ENCODE measurements at places on chromosomes 12 and 14.

- DNase-seq, result peak; percentile 26
Observed at GRCh38 chr12:52082988-52083637, 3.6 kb downstream of the SMIM41 start.

DNA sequence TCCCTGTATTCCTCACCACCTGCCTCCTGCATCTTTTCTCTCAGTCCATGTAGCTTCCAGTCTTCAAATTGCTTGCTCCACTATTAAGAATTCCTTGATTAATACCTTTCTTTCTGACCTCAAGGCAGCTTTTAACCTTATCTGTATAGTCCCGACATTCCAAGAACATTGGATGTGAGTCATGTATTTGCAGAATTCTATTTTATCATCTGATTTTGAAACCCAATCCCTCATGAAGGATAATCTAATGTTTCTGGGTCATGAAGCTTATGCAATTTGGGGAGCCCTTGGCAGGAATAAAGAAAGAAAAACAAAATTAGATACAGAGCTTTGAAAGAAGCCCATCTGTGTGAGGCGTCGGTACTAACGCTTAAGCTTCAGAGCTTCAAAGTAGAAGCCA, 63.4 kb upstream of the CCND2 start:
- no peak for DNase-seq

DNA sequence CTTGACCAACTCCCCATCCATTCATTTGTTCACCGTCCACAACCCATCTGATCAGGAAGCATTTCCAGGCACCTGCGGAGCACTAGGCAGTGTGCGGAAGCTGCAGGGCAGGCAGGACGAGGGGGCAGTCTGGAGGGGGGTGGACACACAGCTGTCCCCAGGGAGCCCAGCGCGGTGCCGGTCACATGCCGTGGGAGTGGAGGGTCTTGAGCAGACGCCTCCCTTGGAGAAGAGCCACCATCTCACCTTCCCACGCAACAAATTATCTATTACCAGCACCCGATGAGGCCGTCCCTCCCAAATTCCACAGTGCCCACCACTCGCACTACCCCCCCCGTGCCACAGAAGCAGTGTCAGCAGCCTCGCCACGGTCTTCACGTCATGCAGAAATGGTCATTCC, 10.8 kb downstream of the DLK1 start:
- DNase-seq, result no peak

DNA sequence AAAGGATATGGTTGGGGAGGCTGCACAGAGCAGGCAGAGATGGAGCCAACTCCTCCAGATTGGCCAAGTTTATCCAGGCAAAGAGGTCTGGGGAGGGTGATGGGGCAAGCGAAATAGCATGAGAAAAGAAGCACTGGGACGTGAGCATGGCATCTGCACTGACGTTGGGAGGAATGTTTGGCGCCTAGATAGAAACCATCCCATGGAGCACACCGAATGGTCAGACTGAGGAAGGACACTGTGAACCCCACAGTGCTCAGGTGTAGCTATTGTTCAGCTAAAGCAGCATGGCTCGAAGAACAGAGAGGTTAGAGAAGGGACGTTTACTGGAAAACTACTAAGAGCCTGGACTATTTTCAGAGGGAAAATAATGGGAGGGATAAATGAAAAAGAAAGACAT, 387.1 kb downstream of the EMP1 start:
- DNase-seq, result no peak

GRCh38 chr14:45587142-45587541, 334.1 kb upstream of the MIS18BP1 start:
- no peak for DNase-seq

GRCh38 chr14:76647697-76648298, 113.5 kb upstream of the VASH1 start:
- DNase-seq, result peak; percentile 3

- no peak for DNase-seq
Observed at GRCh38 chr12:127619869-127620734, 646.9 kb upstream of the TMEM132C start.

DNA sequence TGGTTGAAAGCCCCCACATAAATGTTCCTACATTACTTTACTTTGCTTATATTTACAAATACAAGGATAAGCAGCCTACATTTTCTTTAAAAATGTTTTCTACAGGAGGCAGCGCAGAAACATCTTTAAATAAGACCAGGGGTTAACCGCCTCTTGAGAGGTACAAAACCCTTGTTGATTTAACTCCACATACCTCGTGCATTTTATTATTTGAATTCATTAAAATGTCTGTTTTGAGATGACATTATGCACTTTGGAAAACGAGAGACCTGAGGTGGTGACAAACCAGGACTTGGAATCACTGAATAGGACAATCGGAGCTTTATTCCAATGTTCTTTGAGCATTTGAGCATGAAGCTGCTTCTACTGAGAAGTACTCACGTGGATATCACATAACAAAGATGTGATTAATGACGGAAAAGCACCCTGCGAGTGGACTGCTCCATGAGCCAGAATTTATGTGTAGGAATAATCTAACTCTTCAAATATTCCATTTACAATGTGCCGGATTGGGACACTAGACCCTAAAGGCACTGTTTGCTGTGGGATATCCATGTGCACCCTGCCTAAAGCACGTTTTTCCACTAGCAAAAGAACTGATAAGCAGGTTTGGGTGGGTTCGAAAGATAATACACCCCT, 746 bp upstream of the DUSP16 start:
- DNase-seq, result no peak

GRCh38 chr12:123075087-123075645, 75.7 kb downstream of the PITPNM2 start:
- no peak for DNase-seq

- no peak for DNase-seq
Observed at GRCh38 chr14:68393259-68393658, 399.6 kb downstream of the ZFP36L1 start.

DNA sequence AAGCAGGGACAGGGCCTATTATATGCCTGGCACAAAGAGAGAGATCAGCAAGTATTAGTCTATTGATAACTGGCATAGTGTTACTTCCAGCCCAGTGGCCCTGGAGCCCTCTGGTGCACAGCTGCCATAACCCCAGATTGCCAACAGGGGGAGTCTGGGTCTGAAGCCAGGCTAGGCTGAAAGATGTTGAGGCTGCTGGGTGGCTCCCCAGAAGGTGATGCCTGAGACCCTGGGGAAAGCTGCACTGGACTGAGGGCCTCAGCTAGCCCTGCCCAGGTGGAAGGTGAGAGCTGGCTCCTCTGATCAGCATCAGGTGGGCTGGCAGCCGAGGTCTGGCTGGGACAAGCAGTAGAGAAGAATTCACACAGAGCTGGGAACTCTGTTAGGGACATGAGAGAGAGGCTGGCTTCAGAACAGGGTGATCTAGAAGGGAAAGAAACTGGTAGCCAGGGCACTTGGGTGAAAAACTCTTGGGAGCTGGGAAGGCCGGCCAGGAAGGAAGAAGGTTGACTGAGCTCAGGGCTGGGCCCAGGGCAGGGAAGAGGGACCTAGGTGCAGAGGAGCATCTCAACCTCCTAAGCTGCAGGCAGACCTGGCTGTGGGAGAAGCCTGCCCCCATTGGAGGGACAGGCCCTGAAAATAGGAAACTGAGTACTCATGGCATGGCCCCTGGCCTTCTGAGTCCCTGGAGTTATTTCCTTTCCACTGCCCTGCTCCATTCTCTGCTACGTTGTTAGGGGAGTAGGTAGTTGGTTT, 3.9 kb downstream of the GZMH start:
- peak; percentile 51 for DNase-seq

GRCh38 chr12:25971654-25972041, 13.2 kb downstream of the RASSF8 start:
- DNase-seq, result no peak

- no peak for DNase-seq
Observed at GRCh38 chr14:74400919-74401503, 25.0 kb downstream of the SYNDIG1L start.

DNA sequence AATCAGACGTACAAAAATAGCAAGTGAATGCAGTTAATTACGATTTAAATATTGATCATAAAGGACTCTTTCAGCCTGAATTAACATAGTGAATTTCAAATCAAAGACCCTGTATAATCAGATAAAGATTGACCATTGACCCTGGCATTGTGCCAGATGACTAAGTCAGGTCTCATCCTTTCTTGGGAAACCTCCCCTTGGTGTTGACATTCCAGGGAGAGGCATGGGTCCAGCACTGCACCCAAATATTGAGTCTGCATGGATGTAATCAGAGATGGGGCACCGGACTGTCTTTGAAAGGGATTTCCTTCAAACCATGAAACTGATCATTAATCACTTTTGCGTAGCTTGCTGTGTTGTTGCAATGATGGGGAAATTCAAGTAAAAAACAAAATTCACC, 1138.2 kb downstream of the BCL11B start:
- no peak for DNase-seq

DNA sequence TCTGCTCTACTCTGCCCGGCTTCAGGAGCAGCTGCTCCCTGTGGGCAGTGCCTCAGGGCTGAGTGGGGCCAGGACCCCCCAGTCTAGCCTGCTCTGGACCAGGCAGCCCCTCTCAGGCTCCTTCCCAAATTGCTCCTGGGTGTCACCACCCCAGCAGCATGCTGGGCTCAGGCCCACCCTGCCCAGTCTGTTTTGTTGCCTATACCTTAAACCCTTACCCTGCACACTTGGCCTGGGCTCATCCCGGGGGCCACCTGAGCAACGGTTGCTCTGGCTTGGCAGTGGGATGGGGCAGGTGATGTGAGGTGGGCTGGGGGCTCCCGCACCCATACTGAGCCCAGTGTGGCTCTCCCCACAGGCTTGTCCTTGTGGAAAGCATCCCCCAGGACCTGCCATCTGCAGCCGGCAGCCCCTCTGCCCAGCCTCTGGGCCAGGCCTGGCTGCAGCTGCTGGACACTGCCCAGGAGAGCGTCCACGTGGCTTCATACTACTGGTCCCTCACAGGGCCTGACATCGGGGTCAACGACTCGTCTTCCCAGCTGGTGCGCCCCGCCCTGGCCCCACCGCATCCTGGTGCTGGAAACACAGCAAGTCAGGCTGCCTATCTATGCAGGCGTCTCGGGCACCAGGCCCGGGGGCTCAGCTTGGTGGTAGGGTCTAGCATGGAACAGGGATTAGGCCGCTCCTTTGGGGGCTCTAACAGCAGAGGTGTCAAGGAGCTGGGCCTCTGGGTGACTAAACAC, 3.9 kb downstream of the PLD4 start:
- DNase-seq, result no peak

GRCh38 chr14:61381553-61381952, 60.2 kb downstream of the PRKCH start:
- no peak for DNase-seq

- DNase-seq, result no peak
Observed at GRCh38 chr14:35408026-35408425, 3.5 kb upstream of the NFKBIA start.

DNA sequence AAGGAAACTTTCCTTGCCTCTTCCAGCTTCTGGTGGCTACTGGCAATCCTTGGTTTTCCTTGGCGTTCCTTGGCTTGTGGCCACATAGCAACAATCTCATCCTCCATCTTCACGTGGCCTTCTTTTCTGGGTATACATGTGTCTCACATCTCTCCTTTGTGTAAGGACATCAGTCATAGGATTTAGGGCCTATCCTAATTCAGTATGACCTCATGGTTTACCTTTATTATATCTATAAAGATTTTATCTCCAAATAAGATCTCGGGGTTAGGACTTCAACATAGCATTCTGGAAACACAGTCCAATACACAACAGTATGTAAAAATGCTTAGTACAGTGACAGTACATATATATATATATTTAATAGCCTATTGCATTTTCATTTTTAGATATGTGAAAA, 58.4 kb upstream of the LRIG3 start:
- no peak for DNase-seq

DNA sequence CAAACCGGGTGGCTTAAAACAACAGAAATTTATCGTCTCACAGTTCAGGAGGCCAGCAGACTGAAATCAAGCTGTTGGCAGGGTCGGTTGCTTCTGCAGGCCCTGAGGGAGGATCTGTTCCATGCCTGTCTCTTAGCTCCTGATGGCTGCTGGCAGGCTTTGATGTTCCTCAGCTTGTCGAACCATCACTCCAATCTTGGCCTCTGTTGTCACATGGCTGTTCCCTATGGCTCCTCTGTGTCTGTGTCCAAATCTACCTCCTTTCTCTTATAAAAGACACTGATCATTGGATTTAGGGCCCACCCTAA, 14.0 kb downstream of the NFATC4 start:
- no peak for DNase-seq

GRCh38 chr12:121461048-121461447, 61.1 kb downstream of the RNF34 start:
- no peak for DNase-seq

GRCh38 chr14:58584383-58584782, 53.4 kb upstream of the DACT1 start:
- DNase-seq, result no peak

DNA sequence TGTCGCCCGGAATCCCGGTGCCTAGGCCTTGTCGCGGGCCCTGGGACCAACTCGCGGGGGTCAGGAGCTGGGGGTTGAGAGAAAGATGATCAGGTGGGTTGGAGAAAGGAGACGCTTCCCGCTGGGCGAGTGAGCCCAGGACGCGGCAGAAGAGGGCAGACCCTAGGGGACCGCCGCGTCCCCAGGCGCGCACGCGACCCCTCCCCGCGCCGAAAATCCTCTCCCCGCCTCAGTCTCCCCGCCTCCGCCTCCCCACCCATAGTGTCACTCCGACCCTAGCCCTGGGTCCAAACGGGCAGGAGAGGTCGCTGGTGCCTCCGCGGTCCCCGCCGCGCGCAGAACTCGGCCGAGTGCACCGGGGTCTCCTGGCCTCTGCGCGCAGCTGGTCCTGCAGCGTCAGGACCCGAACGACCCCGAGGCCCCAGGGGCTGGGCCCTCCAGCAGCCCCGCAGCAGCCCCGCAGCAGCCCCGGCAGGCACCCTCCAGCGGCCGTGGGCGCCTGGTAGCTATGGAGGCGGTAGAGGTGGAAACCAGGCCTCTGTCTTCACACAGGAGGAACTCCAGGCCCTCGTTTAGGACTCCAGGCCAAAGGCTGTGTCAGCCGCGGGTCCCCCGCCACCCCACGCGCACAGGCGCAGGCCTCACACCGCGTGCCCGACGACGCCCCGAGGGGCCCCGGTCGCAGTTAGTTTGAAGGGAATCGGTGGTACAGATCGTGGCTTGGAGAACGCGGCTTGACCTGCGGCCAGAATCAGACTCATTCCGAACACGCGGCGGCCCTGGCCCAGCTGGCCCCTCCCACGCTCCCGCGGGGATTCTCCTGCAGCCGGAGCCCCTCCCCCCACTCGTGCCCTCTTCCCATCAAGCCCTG, 60.1 kb upstream of the EIF5 start:
- DNase-seq, result no peak
